ENCODE measurements at places on chromosomes 6 and 20.
A peak's percentile ranks its signal among the peaks of the same experiment; 100 is the strongest.

DNA sequence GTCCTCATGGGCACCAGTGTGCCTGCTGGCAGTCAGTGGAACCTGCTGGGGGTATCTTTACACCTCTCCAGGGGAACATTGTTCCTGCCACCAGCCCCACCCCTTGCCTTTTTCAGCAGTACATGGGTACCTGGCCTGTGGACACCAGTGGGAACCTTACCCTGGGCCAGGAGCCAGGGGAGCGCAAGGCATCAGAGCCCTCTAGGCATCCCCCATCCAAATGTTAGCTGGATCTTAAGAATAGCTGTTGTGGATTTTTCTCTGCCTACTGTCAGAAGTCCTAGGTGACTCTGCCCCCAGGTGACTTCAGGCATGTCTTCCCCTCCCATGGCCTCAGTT lies 38.8 kb upstream of the ID1 start:
- DNase-seq: no peak

DNA sequence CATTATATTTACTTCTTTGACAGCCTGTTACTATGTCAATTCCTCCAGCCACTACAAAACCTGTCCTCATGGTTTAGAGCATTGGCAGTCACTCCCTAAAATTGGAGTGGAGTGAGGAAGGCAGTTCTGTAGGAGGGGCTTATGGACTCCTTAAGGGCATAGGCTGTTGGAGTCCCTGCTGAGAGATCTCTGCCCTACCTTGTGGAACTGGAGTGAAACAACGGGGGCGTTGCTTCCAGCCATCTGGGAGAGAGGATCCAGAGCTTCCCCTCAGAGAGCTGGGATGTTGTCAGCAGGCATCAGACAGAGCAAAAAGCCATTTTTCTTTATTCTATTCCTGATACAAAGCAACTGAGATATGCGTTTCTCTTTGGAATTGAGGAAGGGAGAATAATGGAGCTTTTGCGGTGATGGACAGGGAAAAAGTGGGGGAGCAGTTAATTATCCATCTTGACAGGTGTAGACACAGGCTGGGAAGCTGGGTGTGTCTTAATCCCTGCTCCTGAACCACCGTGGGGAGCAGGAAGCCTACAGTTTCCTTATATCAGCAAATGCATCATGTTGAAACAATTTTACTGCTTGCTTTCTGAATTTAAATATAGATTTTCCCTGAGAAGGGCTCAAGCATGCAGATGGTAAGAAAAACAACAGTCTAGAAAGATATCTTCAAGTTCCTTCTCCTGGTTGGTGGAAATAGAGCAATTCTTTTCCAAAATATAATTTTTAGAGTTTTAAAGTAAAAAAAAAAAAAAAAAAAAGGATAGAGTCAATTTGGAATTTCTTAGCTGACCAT lies 402.5 kb downstream of the PLCB1 start:
- no peak for DNase-seq

DNA sequence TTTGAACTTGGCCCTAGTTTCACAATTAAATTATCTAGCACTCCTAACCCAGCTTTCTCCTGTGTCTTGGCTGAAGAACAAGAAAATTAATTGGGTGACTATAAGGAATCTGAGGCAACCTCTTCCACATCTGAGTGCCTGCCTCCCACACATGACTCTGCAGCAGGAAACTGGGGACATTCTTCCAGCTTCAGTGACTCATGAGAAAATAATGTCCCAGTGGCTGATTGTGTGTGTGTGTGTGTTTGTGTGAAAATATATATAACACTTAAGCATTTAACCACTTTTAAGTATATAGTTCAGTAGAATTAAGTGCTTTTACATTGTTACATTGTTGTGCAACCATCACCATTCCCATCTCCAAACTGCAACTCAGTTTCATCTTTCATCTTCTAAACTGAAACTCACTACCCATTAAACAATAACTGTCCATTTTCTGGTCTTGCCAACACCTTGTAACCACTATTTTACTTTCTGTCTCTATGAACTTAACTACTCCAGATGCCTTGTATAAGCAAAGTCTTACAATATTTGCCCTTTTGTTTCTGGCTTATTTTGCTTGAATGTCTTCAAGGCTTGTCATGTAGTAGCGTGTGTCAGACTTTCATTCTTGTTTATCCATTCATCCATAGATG lies 8.7 kb downstream of the TRIM38 start:
- DNase-seq: peak; percentile 59

GRCh38 chr6:33276864-33277662 lies at the start of gene B3GALT4:
Gene B3GALT4, plus strand, starts transcription at chr6:33277123. Its CDS starts 297 bp downstream, at chr6:33277420.
- DNase-seq: peak; percentile 53

DNA sequence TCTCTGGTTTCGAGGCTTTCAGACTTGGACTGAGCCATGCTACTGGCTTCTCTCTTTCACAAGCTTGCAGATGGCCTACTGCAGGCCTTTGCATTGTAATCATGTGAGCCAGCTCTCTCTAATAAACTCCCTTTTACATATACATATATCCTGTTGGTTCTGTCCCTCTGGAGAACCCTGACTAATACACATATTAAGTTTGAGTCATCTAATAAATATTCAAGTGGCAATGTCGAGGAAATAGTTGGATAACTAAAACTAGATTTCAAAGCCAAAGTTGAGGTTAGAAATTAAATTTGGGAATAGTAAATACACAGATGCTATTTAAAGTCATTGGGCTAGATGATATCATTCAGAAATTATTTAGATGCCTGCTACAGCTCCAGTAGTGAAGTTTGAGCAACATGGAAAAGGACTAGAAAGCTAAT lies 1343.4 kb downstream of the GRIK2 start:
- no peak for DNase-seq

GRCh38 chr6:110039981-110040383 lies 61.9 kb downstream of the GPR6 start:
- DNase-seq: peak; percentile 22

GRCh38 chr6:131173680-131174079 lies 38.4 kb downstream of the AKAP7 start:
- no peak for DNase-seq

GRCh38 chr20:5217616-5218015 lies 90.8 kb downstream of the CDS2 start:
- no peak for DNase-seq

- no peak for DNase-seq
Observed at GRCh38 chr20:47586649-47587294, 85.1 kb downstream of the NCOA3 start.

- no peak for DNase-seq
Observed at GRCh38 chr6:113819169-113819830, 37.8 kb upstream of the MARCKS start.

- DNase-seq: no peak
Observed at GRCh38 chr6:122859676-122860075, 70.6 kb downstream of the SMPDL3A start.

GRCh38 chr20:38875175-38875993 lies 50.8 kb upstream of the FAM83D start:
- DNase-seq: no peak

GRCh38 chr20:5767493-5768098 lies 17.4 kb downstream of the SHLD1 start:
- no peak for DNase-seq

DNA sequence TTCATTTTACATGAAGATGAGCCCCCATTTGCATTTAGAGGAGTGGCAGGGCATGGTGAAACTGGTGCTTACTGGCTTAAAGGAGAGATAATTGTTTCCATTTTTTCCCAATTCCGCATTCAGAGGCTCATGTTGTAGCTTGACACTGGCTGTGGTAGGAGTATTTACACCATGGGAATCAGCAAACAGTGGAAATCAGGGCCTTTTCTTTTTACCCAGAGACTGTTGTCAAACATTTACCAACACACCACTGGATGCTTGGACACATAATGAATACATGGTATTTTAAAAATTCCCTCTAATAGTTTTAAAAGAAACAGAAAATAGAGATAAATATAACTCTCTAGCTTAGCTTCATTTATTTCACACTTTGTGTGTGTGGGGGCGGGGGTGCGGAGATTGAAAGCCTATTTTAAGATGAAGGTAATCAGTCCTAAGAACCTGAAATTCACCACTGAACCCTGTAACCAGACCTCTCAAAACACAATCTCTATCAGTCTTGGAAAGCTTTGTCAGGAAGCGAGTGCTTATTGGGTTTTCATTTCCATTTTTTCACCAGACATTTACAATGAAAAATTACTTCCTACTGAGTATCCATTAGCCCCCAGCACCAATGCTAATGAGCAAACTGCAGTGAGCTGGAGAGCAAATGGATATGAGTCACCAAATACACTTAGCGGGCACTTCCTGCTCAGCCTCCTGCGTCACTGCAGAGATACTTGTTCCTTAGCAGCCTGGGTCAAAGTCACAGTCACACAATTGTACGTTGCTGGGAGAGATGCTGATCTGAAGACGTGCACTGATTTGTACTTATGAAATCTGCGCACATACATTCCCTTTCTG lies 532.0 kb downstream of the BCKDHB start:
- peak; percentile 39 for DNase-seq

DNA sequence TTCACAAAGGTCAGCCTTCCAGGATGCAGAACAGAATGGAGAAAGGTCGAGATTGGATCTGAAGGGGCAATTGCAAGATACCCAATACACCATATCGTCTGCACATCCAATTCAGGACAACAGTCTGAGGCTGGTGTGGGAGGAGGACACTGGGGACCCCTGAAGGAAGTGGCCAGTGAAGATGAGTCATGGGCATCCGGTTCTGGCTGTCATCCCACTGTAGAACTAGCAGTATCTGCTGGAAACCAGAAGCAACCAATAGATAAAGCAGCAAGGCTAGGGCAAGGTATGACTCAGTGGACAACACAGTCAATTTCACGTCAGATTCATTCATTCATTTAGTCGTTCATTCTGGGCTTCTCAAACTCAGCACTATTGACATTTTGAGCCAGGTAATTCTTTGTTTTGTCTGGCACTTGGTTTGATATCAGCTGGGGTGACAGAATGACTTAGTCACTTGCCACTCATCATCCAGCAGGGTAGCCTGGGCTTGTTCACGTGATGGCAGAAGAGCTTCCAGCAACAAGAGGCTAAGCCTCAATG lies 30.3 kb upstream of the SHLD1 start:
- no peak for DNase-seq

- DNase-seq: no peak
Observed at GRCh38 chr20:52983726-52984450, 11.7 kb downstream of the TSHZ2 start.

DNA sequence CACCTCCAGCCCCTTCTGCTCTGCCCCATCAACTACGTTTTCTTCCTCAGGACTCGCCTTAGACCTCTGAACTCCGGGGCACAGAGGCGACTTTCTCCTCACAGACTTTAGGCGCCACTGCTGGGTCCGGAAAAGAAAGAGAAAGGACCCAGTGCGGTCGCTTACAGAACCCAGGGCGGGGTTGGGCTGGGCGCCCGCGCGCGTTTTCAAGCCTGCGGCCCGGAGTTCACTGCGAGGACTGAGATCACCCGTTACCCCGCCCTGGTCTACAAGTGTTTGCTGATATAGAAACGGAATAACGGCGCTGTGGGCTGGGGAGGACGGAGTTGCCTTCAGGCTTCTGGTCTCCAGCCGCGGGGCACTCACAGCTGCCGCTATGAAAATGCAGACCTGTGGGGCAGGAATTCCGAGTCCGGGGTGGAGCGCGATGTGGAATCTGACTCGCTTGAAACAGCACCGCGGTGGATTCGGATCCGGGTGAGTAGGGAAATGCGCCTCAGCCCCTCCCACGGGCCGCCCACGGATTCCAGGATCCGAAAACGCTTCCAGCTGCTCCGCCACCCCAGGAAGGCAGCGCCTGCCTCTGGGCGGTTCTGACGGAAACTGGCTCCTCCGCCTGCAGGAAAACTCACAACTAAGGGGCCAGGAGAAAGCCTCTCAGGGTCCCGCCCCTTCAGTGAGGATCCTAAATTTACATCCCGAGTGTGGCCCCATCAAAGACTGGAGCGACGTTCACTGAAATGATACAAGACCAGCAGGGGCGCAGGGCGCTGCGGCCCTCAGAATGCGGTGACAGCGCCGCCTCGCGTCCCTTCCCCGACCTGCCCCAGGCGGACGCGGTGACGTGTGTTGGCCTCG lies 29.4 kb downstream of the HLA-F start:
- peak; percentile 54 for DNase-seq

DNA sequence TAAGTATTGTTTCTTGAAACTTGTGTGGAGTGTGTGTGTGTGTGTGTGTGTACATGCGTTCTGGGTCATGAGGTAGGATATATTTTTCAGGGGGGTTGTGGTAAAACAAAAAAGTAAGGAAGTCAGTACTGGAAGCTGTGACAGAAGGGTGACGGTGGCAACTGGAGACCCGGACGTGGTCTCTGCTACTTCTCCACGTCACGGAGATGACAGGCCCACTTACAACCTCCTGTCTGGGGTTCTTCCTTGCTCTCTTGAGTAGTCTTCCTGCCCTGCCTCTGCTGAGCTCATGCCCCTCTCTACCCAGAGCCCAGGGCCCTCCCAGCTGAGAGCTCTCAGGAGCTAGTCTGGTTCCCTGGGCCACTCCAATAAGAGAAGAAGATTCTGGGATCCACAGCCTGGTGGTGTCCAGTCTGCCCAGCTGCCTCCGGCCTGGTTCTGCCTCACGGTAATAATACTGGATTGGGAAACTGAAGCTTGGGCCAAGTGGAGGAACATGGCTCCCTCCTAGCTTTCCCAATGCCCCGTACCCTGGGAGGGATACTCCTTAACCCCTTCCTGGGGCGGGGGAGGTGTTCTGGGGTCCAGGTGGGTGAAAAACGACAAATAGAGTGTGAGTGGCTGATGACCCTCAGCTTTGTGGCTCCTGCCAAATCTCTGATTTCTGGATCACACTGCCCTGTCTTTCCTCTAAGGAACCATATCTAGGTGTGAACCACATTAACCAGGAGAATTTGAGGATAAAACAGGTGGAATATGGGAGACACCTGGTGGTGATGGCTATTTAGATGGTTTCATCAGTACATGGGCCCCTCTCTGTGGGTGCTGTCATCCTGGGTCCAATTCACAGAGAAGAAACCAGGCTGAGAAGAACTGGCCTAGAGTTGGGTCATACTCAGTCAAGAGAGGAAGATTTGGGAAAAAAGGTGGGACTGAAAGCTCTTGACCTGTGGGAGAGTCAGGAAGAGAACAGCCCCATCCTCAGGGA lies 27.2 kb downstream of the VEGFA start:
- no peak for DNase-seq

DNA sequence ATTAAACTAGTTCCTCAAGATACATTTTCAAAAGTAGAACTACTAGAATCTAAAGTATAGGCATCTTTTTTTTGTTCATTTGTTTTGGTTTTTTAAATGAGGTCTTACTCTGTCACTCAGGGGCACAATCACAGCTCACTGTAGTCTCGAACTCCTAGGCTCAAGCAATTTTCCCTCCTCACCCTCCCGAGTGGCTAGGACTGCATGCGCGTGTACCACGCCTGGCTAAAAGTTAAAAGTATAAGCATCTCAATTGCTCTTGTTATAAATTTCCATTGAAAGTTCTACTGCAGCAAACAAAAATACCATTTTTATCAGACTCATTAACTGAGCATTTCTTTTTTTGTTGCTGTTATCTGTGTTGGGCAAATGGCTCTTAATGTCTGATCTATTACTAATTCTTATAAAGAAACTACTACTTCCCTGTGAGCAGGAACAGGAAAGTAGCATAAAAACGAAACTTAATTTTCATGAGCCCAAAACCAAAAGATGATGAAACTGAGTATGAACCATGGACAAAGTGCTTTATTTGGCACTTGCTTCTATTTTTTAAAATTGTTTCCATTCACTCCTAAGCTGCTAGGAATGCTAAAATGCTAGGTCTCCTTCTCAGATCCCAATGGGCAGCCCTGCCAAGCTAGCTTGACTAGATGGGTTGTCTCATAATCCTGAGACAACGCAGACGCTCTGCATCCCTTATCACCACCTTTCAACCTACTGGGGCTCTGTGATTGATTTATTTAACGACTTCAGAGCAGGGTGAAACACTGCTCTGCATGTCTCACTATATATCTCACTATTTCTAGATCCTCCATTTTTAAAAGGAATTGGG lies 36.9 kb downstream of the TRPC4AP start:
- no peak for DNase-seq

Data from left renal pelvis (tissue), 4 donors.